ENCODE measurements at places on chromosomes 16 and 17.

DNA sequence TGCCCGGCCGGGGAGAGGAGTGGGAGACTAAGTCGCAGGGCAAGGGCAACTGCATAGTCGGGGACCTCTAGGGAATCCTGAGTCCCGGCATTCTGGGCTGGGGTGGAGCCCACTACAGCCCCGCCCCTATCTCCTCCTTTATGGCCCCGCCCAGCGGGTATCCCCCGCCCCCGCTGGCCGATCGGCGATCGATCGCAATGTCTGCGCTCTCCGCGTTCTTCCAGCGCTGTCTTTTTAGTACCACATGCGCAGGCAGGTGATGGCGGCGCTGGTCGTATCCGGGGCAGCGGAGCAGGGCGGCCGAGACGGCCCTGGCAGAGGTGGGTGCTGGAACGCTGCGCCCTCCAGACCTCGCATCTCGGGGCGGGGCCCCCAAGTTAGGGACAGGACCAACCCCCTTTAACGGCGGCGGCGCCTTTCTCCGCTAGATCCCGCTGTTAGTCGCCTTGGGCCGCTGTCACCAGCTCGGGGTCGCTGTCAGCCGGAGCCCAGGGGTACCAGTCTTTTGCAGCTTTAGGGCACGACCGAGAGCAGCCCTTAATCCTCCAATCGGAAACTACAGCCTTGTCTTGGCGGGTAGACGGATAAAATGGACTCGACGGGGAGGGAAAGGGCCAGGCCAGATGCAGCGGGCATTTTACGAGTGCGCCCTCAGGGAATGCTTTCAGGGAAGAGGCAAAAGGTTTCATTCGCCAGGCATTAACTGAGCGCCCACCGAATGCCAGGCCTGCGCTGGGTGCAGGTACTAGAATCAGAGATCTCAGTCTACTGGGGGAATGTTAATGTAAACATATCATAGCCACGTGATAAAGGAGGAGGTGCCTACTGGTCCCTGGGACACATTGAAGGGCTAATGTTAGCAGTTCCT, at the start of gene DPH1:
Gene DPH1 (plus strand): TSS at position 243 of the 868 bp plus-strand sequence. CDS start 17 bp downstream, at position 260.
- peak; percentile 83 for DNase-seq

- no peak for DNase-seq
Measured at GRCh38 chr16:21565861-21566669, 33.3 kb upstream of the METTL9 start.

DNA sequence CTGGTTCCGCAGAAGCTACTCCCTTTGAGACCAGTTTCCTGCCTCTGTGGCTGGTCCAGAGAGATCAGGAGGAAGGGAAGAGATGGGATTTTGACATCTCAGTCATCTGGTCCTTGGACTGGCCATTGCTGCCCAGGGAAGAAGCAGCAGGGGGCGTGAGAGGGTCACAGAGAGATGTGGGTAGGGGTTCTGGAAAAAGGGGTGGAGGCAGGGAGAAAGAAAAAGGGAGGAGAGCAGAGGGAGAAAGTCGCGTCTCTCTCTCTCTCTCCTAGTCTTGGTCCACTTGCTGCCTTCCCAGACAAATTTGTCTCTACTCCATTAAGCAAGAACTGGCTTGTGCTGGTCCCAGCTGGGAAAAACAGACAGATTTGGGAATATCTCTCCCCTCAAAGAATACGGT, 4.4 kb downstream of the SHBG start:
- DNase-seq = no peak

DNA sequence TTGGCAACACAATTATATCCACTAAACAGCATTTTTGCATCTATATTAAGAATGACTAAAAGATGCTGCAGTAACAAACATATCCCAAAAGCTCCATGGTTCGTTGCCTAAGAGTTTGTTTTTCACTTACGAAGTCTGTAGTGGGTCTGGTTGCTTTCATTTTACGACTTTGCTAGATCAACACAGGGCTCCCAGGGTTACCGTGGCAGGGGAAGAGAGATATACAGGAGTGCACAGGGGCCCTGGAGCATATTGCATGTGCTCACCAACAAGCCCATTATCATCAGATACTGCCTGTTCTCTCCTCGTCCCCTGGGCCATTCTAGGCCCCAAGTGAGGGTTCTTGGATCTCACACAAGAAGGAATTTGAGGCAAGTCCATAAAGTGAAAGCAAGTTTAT, 3.1 kb upstream of the MMP2 start:
- no peak for DNase-seq

DNA sequence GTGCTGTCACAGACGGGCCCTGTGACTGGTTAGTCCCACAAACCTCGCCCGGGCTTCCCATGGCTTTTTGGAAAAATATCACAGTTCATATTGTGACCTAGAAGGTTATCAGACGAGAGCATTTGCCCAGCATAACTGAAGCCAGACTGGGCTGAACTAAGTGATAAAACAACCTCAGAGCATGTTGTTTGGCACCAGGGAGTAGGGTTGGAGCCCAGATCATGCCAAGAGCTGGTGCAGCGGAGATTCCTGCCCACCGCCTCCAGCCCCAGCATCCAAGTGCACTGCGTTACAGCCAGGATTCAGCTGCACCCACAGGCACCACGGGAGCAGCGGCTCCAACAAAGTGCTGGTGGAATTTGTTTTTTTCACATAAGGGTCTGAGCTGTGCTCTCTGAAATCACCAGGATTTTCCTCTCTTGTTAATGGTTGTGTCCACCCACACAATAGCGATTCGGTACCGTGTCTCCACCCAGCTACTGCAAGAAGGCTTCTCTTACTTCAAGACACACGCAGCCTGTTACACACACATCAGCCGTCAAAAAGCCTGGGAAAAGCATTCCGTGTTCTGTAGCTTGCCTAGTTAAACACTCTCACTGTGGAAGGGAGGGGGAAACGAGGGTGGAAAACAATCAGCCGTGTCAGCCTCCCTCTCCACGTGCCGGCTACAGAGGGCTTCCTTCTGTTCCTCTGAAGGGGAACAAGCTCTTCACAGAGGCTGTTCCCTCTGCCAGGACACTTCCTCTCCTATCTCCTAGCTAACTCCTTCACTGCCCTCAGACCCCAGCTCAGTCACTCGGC, 273.8 kb downstream of the C16orf95 start:
- DNase-seq = no peak

DNA sequence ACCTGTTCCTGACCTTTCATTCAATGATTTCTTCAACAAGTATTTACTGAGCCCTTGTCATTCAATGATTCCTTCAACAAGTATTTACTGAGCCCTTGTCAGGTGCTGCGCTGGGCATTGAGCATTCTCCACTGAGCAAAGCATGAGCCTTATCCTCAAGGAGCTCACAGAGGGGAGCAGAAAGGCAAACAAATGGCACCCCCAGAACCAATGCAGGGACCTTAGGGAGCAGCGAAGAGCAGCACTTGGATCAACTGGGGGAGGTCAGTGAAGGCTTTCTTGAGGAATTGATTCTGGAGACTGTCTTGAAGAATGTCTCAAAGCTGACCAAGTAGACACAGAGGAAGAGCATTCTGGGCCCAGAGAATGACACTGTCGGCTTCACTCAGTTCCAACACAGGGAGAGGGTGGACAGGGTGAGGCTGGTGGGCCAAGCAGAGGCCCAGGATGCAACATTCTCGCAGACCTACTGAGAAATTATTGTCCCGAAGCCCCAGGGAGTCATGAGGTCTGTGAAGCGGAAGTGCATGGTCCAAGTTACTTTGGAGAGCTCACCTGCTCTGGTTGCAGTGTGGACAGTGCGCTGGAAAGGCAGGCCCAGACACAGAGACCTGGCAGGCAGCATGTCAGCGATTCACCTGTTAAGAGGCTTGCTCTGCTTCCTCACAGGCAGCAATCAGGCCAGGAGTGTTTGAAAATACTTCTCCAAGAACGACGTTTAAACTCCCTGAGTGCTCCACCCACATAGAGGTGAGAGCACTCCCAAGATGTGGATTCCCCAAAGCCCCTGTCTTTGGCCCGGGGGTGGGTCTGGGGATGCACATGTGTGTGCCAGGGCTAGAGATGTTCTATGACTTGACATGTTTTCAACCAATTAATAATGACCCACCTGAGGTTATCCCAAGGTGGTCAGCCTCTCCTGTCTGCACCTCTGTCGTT, 3.2 kb upstream of the MPO start:
- DNase-seq = no peak

DNA sequence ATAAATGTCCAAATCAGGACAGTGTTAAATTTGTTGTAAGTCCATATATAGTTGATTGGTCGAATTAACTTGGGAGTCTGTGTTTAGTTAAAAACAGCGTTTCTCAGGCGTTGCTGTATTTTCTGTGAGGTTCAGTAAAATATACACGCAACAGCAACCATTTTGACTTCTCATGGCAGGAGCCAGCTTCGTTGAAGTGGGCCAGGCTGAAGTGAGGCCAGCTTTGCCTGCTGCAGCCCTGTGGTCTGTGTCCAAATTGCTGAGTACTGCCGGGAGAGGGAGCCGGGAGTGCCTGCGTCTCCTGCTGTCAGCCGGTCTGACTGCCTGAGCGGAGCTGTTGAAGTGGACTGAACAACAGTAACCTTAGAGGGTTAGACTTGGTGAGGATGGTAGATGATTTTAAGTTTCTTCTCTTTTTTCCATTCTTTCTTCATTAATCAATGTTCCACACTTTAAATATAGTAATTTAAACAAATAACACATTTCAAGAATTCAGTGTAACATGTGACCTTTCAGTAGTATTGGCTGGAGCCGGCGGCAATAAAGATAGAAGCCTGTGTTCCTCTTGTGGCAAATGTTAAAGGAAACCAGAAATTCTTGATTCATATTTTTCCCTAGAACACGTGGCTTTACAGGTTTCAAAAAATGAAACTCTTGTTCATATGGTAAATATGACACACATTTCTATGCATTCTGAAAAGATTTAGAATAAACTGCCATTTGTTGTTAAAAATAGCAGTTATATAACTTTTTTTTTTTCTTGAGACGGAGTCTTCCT, 37.0 kb upstream of the ZNF750 start:
- DNase-seq = no peak

DNA sequence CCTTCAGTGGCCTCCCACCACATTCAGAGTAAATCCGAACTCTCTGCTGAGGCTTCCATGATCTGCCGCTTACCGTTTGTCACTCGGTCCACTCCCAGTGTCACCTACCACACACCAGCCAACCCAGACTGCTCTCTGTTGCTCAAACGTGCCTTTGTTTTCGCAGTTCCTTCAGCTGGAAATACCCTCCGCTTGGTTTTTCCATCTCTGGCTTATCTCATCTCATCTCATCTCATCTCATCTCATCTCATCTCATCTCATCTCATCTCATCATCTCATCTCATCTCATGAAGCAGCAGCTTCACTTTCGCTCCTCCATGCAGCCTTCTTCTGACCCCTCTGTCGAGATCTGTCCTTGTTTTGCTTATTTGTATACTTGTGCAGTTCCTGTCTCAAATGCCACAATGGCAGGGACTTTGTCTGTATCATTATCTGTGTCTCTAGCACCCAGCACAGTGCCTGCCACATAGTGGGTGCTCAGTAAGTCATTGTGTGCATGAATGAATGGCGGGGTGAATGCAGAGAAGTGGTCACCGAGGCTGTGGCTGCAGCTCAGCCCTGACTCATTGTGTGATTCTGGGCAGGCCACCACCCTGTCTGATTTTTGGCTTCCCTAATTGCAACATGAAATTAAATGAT, 3.8 kb upstream of the SNX20 start:
- peak; percentile 49 for DNase-seq

- DNase-seq = no peak
Measured at GRCh38 chr16:61332461-61332860, 703.8 kb downstream of the CDH8 start.

GRCh38 chr17:30225919-30226553, 9.5 kb downstream of the SLC6A4 start:
- DNase-seq = no peak

GRCh38 chr16:55710466-55710865, 54.7 kb downstream of the SLC6A2 start:
- no peak for DNase-seq

- DNase-seq = no peak
Measured at GRCh38 chr16:58820411-58820810, 86.3 kb upstream of the GOT2 start.

DNA sequence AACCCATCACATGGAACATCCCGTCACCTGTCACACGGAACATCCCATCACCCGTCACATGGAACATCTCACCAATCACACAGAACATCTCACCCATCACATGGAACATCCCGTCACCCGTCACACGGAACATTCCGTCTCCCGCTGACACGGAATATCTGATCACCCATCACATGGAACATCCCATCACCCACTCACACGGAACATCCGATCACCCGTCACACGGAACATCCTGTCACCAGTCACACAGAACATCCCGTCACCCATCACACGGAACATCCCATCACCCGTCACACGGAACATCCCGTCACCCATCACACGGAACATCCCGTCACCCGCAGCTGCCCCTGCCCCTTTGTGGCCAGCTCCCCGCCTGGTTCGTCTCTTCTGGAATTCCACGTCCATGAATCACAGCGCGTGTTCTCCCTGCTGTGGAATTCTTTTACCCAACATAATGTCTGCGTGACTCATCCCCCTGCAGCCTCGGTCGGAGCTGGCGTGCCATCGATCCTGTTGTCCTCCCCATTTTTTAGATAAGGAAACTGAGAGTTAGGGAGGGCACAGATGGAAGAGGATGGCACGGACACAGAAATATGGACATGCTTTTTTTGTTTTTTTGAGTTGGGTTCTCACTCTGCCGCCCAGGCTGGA, 5.6 kb downstream of the CPNE7 start:
- no peak for DNase-seq

- DNase-seq = no peak
Measured at GRCh38 chr16:68711421-68712139, 25.5 kb upstream of the CDH1 start.

GRCh38 chr16:53511403-53512280, 8.6 kb upstream of the AKTIP start:
- DNase-seq = no peak

DNA sequence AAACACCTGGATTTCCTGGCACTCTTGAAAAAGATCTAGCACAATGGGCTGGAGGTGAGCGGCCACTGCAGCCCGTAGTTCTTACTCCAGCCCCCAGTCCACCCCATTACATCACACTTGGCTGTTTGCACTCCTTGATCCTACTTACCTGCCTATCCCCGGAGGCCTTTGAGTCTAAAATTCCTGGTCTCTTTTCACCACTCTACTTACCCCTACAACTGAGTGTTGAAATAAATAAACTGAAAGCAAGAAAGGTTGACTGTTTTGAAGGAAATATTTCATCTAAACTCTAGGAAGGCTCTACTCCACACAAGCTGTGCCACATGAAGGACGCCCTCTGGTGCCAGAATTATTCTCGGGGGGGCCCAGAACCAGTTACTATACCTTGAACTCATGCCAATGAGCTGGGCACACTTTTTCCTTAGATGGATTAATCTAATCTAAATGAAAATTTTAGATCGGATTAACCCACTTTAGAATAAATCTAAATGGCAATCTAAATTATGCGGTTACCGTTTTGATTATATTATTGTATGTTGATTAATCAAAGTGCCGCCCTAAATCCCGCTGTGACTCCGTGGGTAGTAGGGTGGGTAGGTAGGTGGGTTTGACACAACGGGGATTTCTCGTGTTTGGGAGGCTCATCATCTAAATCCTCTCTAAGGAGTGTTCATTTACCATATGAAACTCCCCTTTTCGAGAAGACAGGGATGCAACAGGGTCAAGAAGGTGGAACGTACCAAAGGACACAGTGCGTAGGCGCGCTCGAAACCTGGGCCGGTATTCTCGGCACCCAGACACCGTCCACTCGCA, 651 bp upstream of the EIF1 start:
- peak; percentile 57 for DNase-seq

GRCh38 chr17:74182041-74182723, 21.3 kb upstream of the RPL38 start:
- DNase-seq = no peak
